Fibroblast of the aortic adventitia (primary cell): ENCODE measurements at places on chromosomes 1 and 21.

DNA sequence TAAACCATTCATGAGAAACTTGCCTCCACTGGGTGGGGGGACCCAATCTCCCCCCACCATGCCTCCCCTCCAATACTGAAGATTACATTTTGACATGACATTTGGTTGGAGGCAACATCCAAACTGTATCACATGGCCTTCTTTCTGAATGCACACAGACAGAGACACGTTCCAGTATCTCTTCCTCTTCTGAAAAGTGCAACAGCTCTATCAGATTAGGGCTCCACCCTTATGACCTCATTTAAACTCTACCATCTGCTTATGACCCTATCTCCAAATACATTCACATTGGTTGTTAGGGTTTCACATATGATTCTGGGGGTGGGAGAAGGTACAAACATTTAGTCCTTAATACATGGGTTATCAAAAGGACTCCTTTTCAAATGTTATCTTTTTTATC is 481.8 kb upstream of the NFIA start:
- no peak for DNase-seq

GRCh38 chr21:33434770-33435360 is 31.7 kb downstream of the IFNGR2 start:
- DNase-seq, result peak; percentile 92

GRCh38 chr21:39675993-39676661 is 63.4 kb downstream of the B3GALT5 start:
- DNase-seq, result peak; percentile 53

GRCh38 chr1:201038186-201038876 is 14.8 kb upstream of the KIF21B start:
- DNase-seq, result no peak

DNA sequence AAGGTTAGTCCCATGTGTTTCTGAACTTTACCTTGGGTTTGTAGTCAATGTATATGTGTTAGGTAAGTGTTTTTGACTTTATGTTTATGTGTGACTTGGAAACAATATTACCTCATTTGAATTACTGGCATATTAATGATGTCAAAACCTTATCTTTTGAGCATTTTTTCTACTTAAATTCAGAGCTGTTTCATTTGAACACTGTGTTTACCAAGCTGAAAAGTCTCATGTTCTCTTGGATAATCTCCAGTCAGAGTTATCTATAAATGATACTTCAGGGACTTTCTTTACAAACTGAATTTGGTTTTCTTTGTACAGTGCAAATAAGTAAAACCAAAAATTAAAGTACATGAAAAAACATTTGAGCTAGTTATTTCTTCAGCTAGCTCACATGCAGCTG is 30.0 kb downstream of the ADAMTS1 start:
- DNase-seq, result no peak

DNA sequence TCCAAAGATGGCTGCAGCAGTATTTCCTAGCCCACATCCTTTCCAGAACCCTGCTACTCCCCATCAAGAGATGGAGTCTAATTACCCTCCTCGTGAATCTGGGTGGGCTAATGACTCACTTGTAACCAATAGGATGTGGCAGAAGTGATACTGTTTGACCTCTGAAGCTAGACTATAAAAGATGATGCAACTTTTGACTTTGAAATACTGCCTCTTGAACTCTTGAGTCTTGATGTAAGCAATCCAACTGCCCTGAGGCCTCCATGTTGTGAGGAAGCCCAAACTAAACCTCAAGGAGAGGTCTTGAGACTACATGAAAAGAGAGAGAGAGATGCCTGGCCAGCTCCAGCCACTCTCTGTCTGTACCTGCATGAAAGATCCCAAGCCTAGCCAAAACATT is 29.5 kb downstream of the LMO4 start:
- DNase-seq, result no peak

- DNase-seq, result no peak
Measured at GRCh38 chr1:15360700-15361099, 49.0 kb upstream of the EFHD2 start.

GRCh38 chr1:229190057-229190575 is 80.8 kb upstream of the RAB4A start:
- DNase-seq, result peak; percentile 75

- DNase-seq, result no peak
Measured at GRCh38 chr21:36035381-36035791, 24.9 kb downstream of the SETD4 start.

- no peak for DNase-seq
Measured at GRCh38 chr21:45388011-45388521, 16.9 kb upstream of the COL18A1 start.

DNA sequence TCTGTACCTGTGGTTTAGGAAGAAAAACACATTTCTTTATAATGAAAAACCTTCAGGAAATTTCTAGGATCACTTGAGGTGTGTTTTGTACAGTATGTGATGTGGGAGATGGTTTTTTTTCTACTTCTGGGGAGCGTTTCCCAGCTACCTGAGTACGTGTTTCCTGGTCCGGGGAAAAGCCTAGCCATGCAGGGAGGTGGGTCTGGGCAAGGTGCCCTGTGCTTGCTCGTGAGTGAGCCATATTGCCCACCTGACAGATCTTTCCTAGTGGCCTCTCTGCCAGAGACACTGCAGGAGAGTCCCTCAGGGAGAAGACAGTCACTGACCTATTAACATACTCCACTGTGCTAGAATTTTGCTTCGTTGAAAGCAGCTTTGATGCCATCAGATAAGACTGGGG is 41.3 kb downstream of the TRPM2 start:
- no peak for DNase-seq
